HCT116 (cell line): ENCODE measurements at places on chromosomes 4 and X.

DNA sequence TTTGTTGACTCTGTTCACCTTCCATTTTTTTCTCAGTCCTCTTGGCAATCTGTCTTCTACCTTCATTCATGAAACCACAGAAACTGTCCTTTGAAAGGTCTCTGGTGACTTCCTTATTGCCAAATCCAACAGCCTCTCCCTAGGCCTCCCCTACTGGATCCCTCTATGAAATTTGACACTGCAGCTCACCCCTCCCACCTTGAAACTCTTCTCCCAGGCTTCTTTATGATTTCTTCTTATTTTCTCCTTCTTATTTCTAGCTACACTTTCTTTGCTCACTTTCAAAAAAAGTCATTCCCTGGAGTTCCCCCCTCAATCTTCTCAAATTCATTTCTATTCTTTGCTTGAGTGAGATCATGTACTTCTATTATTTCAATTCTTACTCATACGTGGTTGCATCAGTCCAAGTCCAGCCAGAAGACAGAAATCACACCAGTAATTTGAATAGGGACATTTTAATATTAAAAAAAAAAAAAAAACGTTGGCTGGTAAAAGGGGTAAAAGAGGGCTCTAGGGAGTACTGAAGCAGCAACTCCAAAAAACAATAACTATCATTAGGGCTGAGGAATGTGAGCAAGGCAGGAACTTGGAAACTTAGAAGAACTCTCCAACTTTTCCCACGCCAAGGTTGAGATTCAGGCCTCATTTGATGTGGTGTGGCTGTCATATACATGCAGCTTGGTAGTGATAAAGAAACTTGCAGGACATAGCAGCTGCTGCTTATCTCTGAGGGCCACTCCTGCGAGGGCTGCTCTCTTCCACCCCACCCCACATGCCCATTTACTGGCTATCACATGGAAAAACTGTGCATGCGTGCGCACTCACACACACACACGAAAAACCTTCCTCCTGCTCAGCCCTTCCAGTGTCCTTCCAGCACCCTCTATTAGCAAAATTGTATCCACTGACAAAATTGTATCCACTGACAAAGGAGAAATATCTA lies 169.8 kb upstream of the GALNT7 start:
- no peak for DNase-seq

GRCh38 chr4:98773638-98774037 lies 115.2 kb upstream of the TSPAN5 start:
- no peak for DNase-seq

DNA sequence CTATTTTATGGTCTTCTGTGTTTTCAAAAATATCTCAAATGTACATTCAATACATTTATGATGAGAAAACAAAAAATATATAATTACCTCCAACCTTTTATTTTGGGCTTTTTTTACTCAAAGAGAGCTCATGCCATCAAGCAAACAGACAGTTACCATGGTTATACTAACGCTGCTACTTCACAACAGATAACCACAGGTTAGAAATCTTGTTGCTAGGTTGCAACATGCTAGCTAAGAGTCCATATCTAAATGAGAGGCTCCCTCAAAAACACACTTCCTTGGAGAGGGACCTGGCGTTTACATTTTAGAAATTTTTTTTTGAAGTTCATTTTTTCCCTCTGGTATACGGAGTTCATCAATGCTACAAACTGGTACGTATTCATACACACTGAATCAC lies 44.3 kb downstream of the TBC1D9 start:
- no peak for DNase-seq

DNA sequence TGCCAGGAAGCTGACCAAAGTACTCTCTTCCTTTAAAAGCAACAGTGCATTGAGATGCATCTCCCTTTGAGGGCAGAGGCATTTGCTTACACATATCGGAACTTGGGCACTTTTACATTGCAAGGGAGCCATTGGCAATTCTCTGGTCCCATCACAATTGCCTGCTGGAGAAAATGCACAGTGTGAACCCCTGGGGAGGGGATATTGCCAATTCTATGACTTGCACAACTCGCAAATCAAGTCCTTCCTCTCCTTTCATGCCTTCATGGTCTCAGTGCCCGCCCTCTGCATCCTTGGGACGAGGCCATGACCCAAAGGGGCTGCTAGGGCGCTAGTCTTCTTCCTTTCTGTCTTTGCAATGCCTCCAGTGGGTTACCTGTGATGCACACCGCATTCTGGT lies 14.9 kb upstream of the PDZD4 start:
- DNase-seq, result no peak

DNA sequence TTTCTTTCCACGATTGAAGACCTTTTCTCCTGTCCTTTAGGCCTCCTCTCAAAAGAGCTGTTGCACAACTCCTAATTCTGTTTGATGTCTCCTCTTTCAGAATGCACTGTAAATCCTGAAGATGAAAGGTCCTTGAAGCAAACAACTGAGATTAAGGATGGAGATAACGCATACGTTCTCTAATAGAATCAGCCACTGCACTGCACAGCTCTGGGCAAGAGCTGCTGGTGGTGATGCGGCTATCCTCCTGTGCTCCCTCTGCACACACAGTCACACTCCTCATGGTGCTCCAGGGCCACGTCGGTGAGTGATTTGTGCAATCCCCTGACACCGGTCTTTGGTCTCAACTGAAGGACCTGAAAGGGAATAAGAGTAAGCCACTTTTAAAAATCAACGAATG lies 208.7 kb downstream of the PDGFC start:
- no peak for DNase-seq

DNA sequence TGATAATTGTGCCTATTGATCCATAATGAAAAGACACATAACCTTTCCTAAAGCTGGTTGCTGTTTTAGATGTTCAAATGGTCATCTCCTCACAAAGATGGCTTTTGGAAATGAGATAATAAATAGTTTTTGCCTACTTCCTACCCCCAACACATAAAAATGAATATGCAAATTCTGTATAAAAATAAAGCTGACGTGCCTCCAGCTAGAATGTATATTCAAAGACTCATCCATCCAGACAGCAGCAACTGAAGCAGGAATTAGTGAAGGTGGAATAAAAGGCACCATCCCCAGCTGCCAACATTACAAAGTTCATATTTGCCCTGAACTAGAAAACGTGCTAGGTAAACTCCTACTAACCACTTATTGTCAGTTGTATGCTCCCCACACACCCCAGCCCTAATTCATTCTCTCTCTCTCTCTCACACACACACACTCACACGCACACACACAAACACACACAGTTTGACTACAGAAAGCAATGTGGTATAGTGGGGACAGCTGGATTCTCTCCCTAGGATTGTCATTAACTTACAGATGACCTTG lies 53.6 kb downstream of the PCDH19 start:
- DNase-seq, result no peak

GRCh38 chr4:131026771-131027170 lies 1930.8 kb downstream of the C4orf33 start:
- no peak for DNase-seq

GRCh38 chr4:182238355-182238931 lies 4.8 kb upstream of the TENM3 start:
- no peak for DNase-seq

- DNase-seq, result no peak
Measured at GRCh38 chr4:142743121-142743825, 102.8 kb downstream of the INPP4B start.

- DNase-seq, result no peak
Measured at GRCh38 chrX:13175056-13175455, 130.6 kb upstream of the FAM9C start.

DNA sequence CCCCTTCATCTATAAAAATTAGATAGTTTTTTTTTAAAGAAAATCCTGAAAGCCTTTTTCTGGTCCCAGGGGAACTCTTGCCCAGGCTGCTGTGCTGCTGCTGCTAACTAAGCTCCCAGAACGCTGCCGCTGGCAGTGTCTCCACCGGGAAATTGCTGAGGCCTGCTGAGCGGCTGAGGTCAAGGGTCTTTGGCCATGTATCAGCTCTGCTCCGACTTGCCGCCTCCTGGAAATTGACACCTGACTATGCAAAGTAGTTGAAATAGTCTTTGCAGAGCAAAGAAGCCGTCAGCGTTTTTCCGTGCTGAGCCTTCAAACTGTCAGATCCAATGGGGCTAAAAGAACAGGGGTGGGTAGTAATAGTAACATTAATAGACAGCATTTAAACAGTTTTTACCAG lies 839 bp downstream of the QDPR start:
- DNase-seq, result no peak

DNA sequence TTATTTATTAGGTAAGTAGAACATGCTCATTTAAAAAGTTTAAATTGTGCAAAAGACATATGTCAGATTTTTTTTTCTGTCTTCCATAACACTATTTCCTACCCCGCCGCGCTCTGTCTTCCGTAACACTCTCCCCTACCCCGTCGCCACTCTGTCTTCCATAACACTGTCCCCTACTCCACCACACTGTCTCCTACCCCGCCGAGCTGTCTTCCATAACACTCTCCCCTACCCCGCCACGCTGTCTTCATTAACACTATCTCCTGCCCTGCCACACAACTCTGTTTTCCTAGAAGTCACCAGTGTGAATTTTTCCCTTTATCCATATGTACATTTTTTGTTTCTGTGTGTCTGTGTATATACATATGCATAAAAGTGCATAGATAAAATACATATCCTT lies 4.4 kb downstream of the MSMO1 start:
- DNase-seq, result no peak

GRCh38 chrX:85698921-85699320 lies 319.5 kb upstream of the POF1B start:
- no peak for DNase-seq

GRCh38 chr4:75080888-75081287 lies 148.0 kb downstream of the PARM1 start:
- DNase-seq, result no peak
